ENCODE measurements at places on chromosomes 6 and 20.

- DNase-seq = no peak
Observed at GRCh38 chr6:109237077-109237985, 142.0 kb downstream of the CEP57L1 start.

- DNase-seq = no peak
Observed at GRCh38 chr6:33429750-33430052, 9.8 kb downstream of the SYNGAP1 start.

GRCh38 chr6:79750806-79751205, 119.7 kb downstream of the SH3BGRL2 start:
- no peak for DNase-seq

DNA sequence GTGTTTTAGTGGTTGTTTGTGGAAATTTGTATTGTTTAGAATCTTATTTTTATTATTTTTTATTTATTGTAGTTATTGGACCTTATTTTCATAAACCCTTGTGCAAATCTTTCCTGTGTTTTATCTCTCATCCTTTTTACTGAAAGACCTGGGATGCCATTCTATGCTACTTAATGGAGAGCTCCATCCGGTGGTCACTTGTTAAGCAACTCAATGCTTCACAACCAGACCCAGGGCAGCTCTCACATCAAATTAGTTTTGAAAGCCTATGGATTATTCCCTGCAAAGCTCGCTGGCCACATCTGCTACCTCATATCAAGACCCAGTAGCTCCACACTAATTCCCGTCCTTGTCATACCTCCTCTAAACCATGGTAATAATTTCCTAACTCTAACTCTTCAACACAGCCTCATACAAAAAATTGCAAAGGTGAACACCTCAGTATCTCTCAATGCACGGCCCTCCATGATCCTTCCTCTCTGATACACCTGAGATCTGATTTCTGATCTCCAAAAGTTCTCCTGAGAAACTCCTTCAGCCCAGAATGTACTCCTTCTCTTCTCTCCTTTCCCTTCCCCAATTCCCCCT, 296.6 kb upstream of the MANEA start:
- peak; percentile 41 for DNase-seq

GRCh38 chr6:135647521-135647920, 150.0 kb upstream of the AHI1 start:
- DNase-seq = no peak

DNA sequence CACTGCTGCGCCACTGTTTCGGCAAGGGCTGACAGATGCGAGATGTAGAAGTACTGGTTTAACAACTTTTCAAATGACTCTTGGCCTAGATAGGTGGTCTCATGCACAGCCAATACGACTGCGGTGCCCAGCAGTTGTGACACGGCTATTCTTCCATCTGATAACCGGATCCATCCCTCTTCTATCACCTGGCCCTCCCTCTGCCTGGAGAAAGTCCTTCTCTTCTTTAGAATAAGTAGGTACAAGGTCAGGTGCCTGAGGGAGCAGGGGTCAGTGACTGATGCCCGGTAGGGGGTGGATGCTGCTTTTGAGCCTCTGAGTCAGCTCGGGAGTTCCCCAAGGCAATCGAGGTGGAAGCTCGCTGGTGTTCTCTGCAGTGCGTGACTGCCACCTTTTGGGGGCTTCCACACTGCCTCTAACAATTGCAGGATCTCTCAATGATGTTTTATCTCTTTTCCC, 166.8 kb upstream of the GRIK2 start:
- DNase-seq = no peak

- DNase-seq = no peak
Observed at GRCh38 chr6:43338243-43338642, 29.6 kb upstream of the CRIP3 start.

GRCh38 chr6:163459007-163459406, 44.5 kb downstream of the QKI start:
- DNase-seq = no peak

DNA sequence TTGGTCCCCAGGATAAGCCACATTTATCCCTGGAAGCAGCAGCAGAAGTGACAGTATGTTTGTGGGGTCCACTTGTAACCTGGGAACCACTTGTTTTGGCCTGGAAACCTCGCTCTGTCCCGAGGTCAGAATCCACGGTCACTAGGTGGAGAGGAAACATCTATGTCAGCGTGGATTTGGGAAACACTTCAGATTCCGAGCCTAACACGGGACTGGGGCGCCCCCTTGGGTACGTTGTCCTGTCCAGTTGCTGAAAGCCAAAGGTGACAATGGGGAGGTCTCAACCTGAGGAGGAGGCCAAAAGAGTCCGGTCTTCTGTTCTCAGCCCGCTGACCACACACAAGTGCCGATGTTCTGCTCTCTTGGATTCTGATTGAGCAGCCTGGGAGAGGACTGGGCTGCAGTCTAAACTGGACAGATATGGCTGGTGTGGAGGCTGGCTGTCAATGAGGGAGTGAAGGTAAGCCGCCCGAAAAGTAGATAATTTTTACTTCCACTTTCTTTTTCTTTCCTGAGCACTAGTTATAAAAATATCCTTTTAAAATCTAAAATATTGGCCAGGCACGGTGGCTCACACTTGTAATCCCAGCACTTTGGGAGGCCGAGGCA, 4.9 kb upstream of the ZFP57 start:
- DNase-seq = no peak

DNA sequence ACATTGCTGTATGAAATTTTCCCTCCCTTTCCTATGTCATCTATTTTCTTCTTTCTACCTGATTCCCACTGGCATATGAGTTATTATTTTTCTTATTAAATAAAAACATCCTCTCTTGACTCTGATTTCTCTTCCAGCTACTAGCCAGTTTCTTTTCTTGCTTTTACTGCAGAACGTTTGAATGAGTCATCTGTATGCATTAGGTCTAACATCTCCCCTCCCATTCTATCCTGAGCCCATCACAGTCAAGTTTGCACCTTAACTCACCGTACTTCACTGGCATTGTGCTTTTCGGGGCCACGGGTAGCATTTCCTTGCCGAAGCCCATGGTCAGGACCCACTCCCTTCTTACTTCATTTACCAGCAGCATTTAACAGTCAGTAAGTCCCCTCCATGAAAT, 65.7 kb downstream of the CARMIL1 start:
- DNase-seq = no peak

DNA sequence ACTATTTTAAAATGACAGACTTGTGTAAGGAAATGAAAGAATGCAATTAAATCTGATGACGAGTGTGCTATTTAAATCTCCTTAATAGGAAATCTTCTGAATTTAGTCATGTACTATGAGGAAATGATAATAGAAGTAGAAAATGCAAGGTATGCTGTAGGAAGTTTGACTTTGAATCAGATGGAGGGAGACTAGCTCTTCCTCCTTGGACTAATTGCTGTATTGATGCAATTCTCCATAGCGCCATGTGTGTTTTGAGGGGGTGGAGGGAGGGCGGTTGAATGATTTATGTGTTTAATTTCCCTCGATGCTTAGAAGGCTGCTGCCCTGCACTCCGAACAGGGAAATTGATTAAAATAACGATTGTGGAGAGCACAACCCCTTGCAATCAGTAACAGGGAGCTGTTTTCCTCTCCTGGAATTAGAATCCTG, 214.4 kb upstream of the PRND start:
- no peak for DNase-seq

DNA sequence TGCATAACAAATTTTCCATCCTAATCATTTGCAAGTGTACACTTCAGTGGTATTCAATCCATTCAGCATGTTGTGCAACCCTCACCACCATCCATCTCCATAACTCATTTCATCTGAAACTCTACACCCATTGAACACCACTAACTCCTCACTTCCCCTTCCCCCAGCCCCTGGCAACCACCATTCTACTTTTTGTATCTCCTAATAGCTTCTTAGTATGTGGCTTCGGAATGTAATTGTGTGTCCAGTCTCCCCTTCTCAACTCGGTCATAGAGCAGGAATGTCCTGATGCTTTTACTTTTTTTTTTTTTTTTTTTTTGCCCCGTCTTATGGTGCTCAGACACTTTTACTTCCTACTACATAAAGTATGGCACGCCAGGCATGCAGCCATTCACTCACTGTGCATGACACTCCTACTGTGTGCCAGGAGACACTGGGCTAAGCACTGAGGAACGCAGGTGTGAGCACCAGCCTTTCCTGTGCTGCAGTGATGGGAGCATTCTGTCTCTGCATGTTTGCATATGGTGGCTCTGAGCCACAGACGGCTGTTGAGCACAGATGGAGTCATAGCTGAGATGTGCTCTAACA, 15.3 kb downstream of the HCK start:
- DNase-seq = no peak

DNA sequence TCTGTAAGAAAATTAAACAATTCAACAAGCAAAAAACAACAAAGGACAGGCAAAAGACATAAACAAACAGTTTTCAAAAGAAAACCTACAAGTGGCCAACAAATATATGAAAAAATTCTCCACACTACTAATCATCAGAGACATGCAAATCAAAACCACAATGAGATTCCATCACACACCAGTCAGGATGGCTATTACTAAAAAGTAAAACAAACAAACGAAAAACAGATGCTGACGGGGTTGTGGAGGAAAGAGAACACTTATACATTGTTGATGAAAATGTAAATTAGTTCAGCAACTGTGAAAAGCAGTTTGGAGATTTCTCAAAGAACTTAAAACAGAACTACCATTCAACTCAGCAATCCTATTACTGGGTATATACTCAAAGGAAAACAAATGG, 537.6 kb downstream of the HDGFL1 start:
- no peak for DNase-seq

GRCh38 chr20:23669866-23670265, 19.0 kb downstream of the CST4 start:
- no peak for DNase-seq

DNA sequence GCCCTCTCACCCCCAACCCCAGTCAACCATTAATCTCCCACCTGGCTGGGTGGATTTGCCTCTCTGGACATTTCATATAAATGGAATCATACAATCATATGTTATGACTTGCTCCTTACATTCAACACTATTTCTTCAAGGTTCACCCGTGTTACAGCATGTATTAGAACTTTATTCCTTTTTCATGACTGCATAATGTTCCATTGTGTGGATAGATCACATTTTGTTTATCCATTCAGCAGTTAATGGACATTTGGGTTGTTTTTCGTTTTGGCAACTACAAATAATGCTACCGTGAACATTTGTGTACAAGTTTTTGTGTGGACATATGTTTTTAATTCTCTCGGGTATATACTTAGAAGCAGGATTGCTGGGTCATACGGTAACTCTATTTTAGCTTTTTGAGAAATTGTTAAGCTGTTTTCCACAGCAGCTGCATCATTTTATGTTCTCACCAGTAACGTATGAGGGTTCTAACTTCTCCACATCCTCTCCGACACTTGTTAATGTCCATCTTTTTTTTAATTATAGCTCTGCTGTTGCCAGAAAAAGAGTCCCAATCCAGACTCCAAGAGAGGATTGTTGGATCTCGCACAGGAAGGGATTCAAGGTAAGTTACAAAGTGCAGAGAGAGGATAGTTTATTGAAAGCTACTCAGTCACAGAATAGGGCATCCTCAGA, 15.9 kb upstream of the BNIP5 start:
- DNase-seq = no peak

DNA sequence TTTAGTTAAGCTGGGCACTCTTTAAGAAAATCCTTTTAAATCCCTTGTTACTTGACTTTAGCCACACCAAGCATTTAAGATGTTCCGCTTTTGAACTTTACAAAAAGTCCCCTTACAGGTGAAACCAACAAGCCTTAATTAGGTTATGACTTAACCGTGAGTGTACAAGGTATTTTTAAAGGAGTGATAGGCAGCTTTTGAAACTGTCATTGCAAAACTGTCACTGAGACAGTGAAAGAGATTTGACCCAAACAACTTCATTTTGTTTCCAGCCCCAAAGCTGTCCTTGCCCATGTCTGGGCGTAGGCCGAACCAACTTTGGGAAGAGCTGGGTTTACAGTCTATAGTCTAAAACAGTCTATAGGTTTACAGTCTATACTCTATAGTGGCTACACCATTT, 305.4 kb downstream of the FARS2 start:
- DNase-seq = no peak

DNA sequence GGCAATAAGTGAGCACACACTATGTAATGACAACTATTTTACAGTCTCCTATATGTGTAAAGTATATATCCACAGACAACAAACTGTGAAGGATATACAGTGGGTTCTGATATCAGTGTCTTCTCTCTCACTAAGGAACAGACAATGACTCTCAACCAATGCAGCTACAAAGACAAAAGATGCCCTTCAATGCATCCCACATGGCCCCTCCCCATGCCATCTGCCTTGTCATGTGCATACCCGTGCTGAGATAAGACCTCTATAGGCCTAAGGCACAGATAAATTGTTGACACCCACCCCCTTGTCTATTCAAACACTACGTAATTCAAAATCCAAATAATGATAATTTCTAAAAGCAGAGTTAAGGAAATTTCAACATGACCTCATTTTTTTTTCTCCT, 1123.5 kb upstream of the MAP3K7 start:
- DNase-seq = no peak

GRCh38 chr20:47137231-47137870, 219.1 kb downstream of the ZMYND8 start:
- no peak for DNase-seq

GRCh38 chr6:167020206-167020605, 21.0 kb downstream of the CEP43 start:
- DNase-seq = no peak

DNA sequence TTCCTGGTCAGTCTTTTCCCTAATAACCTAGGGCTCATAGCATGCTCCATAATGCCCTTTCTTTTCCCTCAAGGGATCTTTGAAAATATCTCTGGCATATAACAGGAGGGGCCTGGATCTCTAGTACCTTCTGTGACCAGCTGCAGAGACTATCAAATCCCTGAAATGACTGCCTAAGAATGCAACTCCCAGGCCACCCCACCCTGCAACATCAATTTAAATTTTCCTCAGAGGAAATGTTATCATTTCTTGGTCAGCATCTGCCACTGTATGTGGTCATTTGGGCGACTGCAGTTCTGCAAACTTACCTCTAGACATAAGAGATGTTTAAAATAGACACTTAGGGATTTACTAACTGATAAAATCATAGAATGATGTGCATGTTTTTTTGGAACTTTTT, 200.2 kb downstream of the KCNQ5 start:
- DNase-seq = no peak

DNA sequence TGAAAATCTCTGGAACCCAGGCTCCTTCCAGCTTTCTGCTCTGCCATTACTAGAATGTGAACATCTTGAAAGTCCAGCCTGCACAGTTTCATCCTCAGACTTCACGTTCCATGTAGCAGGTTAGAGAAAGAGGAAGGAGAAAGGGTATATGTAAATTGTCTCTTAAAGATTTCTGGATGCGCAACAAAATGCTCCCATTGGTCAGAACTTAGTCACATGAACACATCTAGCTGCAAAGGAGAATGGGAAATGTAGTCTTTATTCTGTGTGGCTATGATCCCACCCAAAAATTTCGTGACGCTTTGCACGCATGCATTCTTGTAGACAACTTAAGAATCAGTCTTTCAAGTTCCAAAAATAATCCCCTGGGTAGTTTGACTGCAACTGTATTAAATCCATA, 46.4 kb upstream of the CHD6 start:
- DNase-seq = no peak

- no peak for DNase-seq
Observed at GRCh38 chr6:1013656-1014430, 298.1 kb upstream of the FOXQ1 start.

- DNase-seq = peak; percentile 2
Observed at GRCh38 chr6:50922579-50923525, 104.2 kb downstream of the TFAP2B start.

Data from hematopoietic multipotent progenitor cell (in vitro differentiated cells).